Skin of body (tissue), 3 donors: ENCODE measurements at places on chromosomes 1 and 21. TPM values are rescaled to one million over a fixed set of nuclear protein-coding genes. Genes with fewer than 3 reads are reported as not detected.

The DNASE2B gene
- total RNA-seq: not detected

The LMX1A gene
- total RNA-seq: 1.1 TPM

The NMNAT2 gene
- total RNA-seq: 0.79 TPM

The ZNF496 gene
- 14.1 TPM for total RNA-seq

The CHD5 gene
- 1.4 TPM for total RNA-seq

The S100A8 gene
- 337 TPM for total RNA-seq

The TMPRSS15 gene
- 0.10 TPM for total RNA-seq

The FCRL4 gene
- total RNA-seq: not detected

The INSRR gene
- under 0.01 TPM for total RNA-seq

The CAMSAP2 gene
- total RNA-seq: 36.9 TPM

The KCNJ9 gene
- total RNA-seq: not detected

The PLA2G2E gene
- total RNA-seq: not detected

The MTARC1 gene
- total RNA-seq: 15.5 TPM

The ZNF695 gene
- 1.7 TPM for total RNA-seq

The CAP1 gene
- 141 TPM for total RNA-seq

The RNF187 gene
- total RNA-seq: 31.8 TPM

The FGR gene
- total RNA-seq: 9.6 TPM

The DCST1 gene
- total RNA-seq: 0.10 TPM

The UBAP2L gene
- total RNA-seq: 77.4 TPM

The CASQ2 gene
- 67.2 TPM for total RNA-seq
